RPMI7951 (cell line): ENCODE measurements at places on chromosomes 2 and 18. TPM values are rescaled to one million over a fixed set of nuclear protein-coding genes. Genes with fewer than 3 reads are reported as not detected.

Gene TMEM37
- not detected in 2 replicates for total RNA-seq

Gene LRRTM4
- 0.10 and 0.12 TPM in 2 replicates for total RNA-seq

Gene MRPS9
- total RNA-seq = 34.1 and 36.4 TPM in 2 replicates

Gene CTLA4
- not detected in 2 replicates for total RNA-seq

Gene TM4SF20
- not detected in 2 replicates for total RNA-seq

Gene MFF
- total RNA-seq = 162 and 180 TPM in 2 replicates

Gene HMSD
- not detected in 2 replicates for total RNA-seq

Gene IL36RN
- not detected in 2 replicates for total RNA-seq

Gene DSC1
- not detected in 2 replicates for total RNA-seq

Gene HAAO
- not detected in 2 replicates for total RNA-seq

Gene RALB
- total RNA-seq = 88.4 and 107 TPM in 2 replicates

Gene ASAP2
- 40.1 and 46.7 TPM in 2 replicates for total RNA-seq

Gene MTA3
- total RNA-seq = 22.9 and 28.0 TPM in 2 replicates

Gene NEUROD1
- not detected in 2 replicates for total RNA-seq

Gene PSME4
- 37.4 and 40.0 TPM in 2 replicates for total RNA-seq

Gene ERMN
- not detected in 2 replicates for total RNA-seq

Gene EVX2
- total RNA-seq = not detected in 2 replicates

Gene PAIP2B
- total RNA-seq = 0.48 and 0.49 TPM in 2 replicates

Gene LRRC30
- not detected in 2 replicates for total RNA-seq

Gene PSD4
- 2.5 and 5.9 TPM in 2 replicates for total RNA-seq

Gene MC4R
- not detected in 2 replicates for total RNA-seq

Gene HOXD13
- total RNA-seq = 1.2 and 2.6 TPM in 2 replicates

Gene RTP5
- total RNA-seq = not detected in 2 replicates

Gene KRTCAP3
- total RNA-seq = 0.48 TPM in 1 of 2 replicates, not detected in the other

Gene DOK6
- not detected in 2 replicates for total RNA-seq

Gene CD226
- total RNA-seq = 0.12 and 0.49 TPM in 2 replicates

Gene SAG
- total RNA-seq = 0.12 TPM in 1 of 2 replicates, not detected in the other

Gene COMMD1
- total RNA-seq = 78.7 and 100 TPM in 2 replicates

Gene GAL3ST2
- not detected in 2 replicates for total RNA-seq

Gene RBM43
- 4.4 and 5.6 TPM in 2 replicates for total RNA-seq

Gene AGXT
- total RNA-seq = 0.10 and 0.24 TPM in 2 replicates

Gene ARHGAP15
- total RNA-seq = 1.9 and 2.8 TPM in 2 replicates

Gene SH2D6
- not detected in 2 replicates for total RNA-seq

Gene SPDYA
- total RNA-seq = 0.20 and 0.60 TPM in 2 replicates

Gene ADAM23
- not detected in 2 replicates for total RNA-seq

Gene PROC
- 0.48 TPM in 1 of 2 replicates, not detected in the other for total RNA-seq

Gene MARCHF4
- 0.29 and 0.48 TPM in 2 replicates for total RNA-seq

Gene OR6B2
- not detected in 2 replicates for total RNA-seq

Gene ALPI
- total RNA-seq = not detected in 2 replicates

Gene GPR35
- 0.10 and 0.12 TPM in 2 replicates for total RNA-seq
